ENCODE measurements at places on chromosomes 1 and 21. TPM values are rescaled to one million over a fixed set of nuclear protein-coding genes. Genes with fewer than 3 reads are reported as not detected.

Gene ADAMTS1
- total RNA-seq: 28.4 TPM

Gene PLA2G2A
- total RNA-seq: not detected

Gene SH2D1B
- 0.07 TPM for total RNA-seq

Gene C1orf174
- total RNA-seq: 55.0 TPM

Gene KCNN3
- total RNA-seq: not detected

Gene HUNK
- 0.07 TPM for total RNA-seq
